Stimulated activated CD8-positive, alpha-beta memory T cell treated with anti-CD3 and anti-CD28 coated beads, Interleukin-4, amount 100 ng/mL, for 1 hour (primary cell): ENCODE measurements at places on chromosomes 4 and X.

DNA sequence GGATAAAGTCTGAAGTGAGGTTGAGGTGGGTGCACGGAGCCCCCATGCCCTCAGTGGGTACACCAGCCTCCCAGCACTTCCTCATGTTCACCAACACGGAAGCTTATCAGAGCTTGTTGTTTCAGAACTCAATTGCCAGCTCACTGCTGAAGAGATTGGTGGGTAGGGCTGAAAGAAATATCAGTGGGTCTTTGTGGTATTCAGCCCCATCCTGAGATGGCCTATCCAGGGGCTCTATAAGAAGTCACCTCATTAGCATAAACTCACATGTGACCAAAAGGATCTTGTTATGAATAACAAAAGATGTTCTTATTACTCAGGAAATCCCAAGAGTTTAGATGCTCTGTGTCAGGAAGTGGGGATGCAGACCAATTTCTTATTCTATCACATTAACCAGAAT is 177.3 kb downstream of the ARHGAP10 start:
- no peak for DNase-seq

DNA sequence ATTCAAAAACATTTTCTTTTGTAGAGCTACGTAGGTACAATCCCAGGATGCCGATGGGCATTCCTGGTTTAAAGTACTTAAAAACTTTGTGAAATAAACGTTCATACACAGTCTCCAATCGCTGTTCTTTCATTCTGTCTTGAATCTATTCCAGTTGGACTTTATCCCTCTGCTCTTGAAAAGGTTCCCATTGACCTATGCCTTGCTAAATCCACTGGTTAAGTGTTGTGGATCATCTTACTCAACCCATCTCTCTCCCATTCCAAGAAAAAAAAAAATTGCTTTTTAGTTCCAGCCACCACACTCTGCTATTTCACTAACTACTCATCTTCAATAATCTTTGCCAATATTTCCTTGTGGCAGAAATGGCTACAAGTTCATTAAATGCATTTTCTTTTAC is 542.3 kb upstream of the GRIA3 start:
- DNase-seq: no peak

- DNase-seq: no peak
These were observed 154.9 kb upstream of the EPHA5 start for GRCh38 chr4:65825116-65825753.

- no peak for DNase-seq
These were observed 216.8 kb upstream of the PSAPL1 start for GRCh38 chr4:7651461-7651921.

GRCh38 chrX:1836683-1837082 is 221.8 kb downstream of the ASMT start:
- no peak for DNase-seq

DNA sequence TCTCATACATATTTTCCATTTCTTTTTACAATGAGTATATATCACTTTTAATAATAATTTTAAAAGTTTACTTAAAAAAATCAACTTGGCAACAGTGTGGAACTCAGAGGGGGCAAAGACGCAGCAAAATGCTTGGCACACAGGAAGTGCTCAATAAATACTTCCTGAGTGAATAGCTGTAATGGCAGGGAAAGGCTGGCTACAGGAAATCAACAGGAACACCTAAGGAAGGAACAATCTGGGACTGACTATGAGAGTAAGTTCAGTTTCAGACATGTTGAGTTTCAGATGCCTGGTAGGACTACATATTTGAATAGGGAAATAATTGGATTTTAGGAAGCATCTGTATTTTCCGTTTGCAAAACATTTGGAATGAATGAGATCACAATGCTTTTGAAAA is 137.6 kb downstream of the SCLT1 start:
- DNase-seq: no peak

- no peak for DNase-seq
These were observed 24.5 kb upstream of the ASMTL start for GRCh38 chrX:1477229-1477628.

DNA sequence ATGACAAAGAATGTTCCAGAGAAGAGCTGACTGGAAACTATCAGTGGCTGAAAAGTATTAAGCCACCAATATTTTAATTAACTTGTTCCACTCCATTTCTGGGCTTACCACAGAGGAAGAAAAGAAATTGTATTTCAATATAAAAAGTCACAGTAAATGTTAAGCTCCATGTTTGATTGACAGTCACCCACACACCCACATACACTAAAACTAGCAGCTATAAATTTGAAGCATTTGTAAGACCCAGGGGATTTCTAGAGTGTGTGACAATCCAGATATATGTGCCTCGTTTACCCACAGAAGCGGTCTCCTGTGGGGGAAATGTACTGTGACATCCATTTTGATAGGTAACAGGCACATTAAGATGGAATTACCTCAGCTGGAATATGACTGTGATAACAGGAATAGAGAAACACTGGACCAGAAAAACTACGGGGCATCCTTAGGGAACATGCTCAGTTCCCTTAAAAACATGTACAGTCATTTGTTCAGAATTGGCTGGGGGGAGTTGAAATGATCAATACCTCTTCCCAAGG is 39.0 kb upstream of the RASGEF1B start:
- DNase-seq: no peak

DNA sequence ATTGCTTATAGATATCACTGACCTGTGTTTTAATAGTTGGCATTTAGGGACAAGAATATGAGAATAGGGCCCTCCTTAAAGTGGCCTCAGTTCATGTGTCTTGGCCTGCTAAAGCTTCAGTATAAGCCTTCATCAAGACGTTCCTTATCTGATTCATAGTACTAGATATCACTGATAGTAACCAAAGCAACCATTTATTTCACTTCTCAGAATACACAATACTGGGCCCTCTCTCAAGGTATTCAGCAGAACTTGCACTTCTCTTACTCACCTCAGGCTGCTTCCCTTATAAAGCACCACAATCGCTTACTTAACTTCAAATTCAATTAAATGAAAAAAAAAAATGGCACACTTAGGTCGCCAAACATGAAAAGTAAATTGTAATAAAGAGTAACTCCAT is 259.4 kb upstream of the PCDH7 start:
- no peak for DNase-seq

DNA sequence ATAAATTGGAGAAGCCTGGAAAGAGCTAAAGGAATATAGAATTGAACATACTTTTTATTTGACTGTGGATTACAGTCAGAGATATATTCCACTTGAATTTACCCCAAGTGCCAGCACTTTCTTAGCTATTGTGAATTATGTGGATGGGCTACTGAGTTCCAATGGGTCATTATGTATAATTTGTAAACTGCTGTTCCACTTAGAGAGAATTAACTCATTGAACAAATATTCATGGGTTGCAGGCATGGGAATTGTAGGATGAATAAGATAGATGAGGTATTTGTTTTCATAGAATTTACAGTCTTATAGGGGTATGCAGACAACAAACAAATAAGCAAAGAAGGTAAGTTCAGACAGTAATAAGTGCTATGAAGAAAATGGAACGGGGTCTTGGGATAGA is 195.7 kb downstream of the SHROOM3 start:
- no peak for DNase-seq

DNA sequence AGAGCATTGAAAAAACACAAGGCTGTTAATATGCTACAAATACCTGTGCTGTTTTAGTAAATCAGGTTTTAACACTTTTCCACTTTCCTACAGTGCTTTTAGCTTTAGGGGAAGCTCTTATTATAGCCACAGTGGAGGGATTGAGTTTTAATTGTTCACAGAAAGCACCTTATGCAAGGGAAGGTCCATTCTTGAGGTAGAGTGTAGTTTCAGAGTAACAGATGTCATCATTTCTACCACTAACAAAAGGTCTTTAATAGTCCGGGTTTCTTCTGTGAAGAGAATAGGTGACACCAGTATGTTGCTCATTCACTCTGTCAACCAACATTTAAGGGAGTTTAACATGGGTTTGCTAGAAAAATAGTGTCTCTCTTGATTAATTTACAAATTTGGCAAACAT is 104.4 kb downstream of the STIM2 start:
- DNase-seq: no peak

DNA sequence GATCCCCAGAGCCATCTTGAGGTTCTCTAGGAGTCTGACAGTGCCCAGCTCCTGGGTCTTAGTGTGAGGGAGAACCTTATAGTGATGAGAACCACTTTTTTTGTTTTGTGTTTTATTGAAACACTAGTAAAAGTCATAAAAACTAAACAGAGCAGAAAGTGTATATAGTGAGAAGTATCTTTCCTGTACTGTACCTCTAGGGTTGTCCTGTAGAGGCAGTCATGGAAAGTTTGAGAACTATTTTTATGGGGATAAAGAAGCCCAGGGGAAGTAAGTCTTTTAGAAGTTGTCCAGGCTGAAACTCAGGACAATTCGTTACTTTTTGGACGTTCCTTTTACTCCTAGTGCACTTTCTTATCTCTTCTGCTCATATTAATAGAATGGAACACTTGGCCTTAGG is 40.9 kb downstream of the ADH5 start:
- DNase-seq: no peak

- no peak for DNase-seq
These were observed 28.7 kb downstream of the MAPK10 start for GRCh38 chr4:86330961-86331742.
